NCI-H1092 (cell line): ENCODE measurements at places on chromosomes 11 and 22.

DNA sequence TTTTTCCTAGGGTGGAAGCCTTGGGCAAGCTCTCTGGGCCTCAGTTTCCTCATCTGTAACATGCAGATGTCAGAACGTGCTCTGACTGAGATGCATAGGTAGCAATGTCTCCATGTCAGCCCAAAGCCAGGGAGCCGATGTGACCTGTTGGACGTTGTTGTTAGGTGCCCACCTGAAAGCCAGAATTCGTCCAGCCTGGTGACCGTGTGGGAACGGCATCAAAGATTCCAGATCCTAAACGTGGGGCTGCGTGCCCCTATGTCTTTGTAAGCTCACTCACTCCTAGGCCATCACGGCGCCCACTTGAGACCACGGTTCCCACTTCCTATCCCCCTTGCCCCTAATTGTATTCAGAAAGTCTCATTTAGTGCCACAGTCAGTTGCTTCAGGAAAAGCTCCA, 48.2 kb downstream of the FBLN1 start:
- DNase-seq, result no peak

DNA sequence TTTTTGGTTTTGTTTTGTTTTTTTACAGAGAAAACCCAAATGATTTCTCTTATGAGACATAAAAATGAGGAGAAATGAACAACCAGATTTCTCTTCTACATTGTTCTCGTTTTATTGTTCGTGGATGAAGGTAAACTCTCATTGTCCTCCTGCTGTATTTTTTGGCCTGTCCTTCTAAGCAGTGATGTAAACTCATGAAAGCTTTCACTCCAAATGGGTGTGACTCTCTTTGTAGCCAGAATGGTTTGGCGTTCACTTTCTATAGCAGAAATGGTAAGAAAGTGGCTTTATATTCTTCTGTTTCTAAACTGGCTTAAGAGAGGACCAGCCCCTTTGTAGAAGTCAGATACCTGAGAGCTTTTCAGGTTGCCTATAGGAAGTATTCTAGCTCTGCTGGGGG, 15.5 kb upstream of the BMAL1 start:
- no peak for DNase-seq

- no peak for DNase-seq
Observed at GRCh38 chr22:45547016-45547345, 44.3 kb downstream of the FBLN1 start.

DNA sequence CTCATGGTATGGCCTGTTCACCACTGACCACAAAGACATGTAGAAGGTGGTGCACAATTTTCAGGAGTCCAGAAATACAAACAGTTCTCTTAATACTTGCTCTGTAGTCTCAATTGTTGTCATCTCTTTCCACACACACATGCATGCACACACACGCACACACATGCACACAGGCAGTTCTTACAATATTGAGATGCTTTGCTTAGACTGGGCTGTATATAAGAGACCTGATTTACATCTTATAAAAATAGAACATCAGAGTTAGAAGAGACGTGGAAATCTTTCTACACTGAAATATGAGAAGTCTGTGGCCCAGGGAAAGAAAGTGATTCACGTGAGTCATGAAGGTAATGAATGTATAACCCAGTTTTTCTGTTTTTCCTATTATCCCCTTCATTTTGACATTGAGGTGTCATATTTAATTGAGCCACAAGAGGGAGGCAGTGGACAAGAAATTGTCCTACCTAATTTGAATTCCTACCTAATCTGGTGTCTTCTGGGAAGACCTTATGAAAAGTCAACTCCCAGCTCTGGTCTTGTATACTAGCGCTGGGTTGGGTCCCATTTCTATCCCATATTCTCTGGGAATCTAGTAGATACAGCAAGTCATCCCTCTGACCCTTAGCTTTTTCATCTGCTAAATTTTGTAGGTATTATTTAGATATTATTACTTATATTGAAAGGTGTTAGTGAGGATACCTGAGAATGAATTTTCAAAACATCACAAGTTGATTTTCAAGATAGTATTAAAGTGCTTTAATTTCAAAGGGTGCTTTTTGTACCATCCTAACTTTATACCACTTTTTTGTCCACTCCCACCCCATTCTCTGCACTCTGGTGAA, 14.9 kb upstream of the MS4A4A start:
- no peak for DNase-seq

DNA sequence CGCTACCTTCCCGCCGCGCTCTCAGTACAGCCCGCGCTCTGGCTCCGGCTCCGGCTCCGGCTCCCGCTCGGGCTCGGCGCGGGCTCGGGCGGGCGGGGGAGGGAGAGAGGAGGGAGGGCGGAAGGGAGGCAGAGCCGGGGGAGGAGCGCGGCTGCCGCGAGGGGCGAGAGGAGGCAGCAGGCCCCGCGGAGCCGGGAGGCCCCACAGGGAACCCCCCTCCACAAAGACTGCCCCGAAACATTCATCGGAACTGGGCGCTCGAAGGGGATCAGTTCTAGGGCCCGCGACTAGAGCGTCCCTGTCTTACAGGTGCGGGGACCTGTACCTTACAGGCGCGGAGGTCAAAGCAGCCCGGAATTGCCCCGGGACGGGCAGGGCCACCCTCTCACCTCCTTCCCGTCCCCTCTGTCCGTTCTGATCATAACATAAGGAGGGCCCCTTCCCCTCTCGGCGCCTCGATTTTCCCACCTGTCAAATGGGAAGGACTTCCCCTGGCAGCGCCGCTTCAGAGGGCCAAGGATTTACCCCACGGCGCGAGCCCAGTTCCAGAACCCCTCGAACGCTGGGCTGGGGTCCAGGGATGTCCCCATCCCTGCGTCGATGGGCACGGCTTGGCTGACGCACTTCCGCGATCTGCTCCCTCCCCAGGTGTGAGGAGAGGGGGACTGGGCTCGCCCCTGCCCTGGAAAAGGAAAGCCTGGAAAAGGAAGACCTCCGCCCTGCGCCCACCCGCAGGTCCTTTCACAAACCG, at the start of gene SHISA8:
SHISA8 (minus strand) TSS at position 40 of the 751 bp plus-strand sequence. CDS start 407 bp downstream, outside the sequence.
- peak; percentile 54 for DNase-seq

DNA sequence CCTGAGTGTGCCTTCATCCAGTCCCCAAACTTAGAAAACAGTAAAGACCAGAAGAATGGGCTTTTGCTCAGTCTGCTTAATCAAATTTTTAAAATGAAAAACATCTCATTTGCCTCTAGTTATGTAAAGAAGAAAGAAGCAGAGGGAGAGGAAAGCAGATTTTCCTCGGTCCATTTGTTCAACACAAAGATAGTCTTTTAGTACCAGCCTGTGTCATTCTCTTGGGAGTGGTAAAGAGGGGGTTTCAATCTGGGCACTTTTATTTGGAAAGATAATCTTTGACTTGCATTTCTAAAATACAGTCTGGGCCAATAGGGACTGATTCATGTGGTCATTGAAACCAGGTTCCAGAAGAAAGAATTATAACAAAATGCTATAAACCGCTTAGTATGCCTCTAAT, 29.5 kb downstream of the KREMEN1 start:
- DNase-seq, result no peak

DNA sequence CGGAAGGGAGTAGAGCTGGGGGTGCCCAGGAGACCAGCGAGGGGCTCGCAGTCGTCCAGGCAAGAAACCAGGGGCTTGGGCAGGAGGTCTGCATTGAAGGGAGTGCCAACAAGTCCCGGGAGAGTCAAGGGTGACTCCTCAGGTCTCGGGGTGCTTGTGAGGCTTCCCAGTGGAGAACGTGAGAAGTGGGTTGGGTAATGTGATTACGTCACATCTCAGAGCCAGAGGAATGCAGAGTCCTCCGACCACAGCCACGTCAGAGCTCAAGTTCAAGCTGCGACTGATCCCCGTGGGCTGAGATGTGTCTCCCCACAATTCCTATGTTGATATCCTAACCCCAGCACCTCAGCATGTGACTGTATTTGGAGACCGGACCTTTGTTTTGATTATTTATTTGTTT, 89.7 kb upstream of the SHANK2 start:
- no peak for DNase-seq

GRCh38 chr11:952406-953385, 27.0 kb downstream of the AP2A2 start:
- no peak for DNase-seq

DNA sequence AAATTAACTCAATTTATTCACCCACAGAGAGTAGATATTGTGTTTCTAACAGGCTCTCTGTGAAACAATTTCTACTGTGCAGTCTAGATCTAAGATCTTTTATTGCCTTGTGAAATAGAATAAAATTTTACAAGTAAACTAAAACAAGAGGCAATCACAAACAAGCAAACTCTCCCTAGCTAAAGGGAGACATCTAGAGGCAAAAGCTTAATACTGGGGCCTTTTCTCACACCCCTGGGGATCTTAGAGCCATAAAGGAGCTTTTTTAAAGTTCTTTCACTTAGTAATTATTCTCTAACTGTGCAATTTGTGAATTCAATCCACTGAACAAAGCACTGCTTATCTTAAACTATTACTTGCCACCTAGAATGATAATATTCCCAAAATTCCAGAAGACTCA, 19.7 kb downstream of the ALG9 start:
- DNase-seq, result no peak

- no peak for DNase-seq
Observed at GRCh38 chr11:61954106-61954850, 4.1 kb downstream of the BEST1 start.

- DNase-seq, result no peak
Observed at GRCh38 chr22:19619144-19620009, 94.9 kb upstream of the SEPTIN5 start.

GRCh38 chr22:43168471-43169309, 17.3 kb downstream of the TSPO start:
- no peak for DNase-seq

- DNase-seq, result no peak
Observed at GRCh38 chr11:44950031-44950624, 555 bp downstream of the TP53I11 start.

- no peak for DNase-seq
Observed at GRCh38 chr22:43396321-43396933, 15.4 kb upstream of the MPPED1 start.

GRCh38 chr11:130175898-130176297, 16.3 kb downstream of the ST14 start:
- no peak for DNase-seq

DNA sequence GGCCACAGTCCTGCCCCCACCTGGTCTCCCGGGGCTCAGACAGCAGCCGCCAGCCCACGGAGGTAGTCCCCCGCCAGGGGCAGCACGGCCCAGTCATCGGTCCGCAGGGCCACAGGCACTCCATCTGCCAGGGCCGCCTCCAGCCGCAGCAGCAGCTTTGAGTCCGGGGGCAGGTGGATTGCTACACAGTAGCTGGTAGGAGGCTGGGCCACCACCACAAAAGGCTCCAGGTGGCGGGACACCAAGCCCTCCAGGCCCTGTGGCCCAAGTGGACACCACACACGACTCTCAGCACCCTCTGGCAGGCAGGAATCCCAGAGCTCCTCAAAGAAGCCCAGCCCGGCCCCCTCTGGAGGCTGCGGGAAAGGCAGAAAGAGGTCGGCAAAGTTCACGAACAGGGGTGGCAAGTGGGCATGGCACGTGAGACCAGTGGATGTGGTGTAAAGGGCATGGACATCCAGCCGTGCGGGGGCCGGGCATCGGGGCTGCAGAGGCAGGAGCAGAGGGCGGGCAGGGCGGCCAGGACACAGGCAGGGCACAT, 2.9 kb downstream of the AP5B1 start:
- no peak for DNase-seq

GRCh38 chr11:80086496-80087055, 645.7 kb upstream of the TENM4 start:
- DNase-seq, result no peak

DNA sequence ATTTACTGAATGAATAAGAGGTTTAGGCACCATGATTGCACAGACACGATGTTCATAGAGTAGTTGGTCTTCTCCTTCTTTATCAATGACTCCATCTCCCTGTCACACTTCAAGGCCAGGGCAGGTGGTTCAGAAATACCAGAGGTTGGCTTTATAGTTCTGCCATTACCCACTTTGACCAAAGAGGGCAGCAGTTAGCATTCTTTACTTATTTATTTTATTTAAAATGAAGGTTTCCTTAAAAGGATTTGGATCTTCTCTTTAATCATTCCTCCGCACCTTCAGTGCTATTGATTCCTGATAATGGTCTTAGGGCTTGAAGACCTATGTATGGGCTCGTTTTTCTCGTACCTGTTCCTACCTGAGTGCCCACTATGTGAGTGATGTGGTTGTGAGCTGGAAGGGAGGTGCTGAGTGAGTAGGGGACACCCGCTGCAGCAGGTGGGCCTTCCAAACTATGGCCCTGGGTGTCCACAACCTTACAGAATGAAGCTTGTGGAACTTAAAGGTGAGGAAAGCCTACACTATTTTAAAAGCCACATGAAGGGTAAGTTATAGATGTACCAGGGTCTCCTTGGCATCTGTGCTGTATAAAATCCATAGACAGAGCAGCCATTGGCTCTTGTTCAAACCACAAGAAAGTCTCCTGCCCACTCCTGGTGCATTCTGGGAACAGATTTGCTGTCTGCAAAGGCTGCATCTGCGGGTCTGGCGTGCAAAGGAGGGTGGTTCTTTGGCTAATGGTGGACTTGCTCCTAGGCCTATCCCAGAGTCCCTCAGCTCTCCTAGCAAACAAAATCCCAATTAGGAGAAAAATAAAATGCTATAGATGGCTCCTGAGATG, 35.0 kb downstream of the TIMP3 start:
- DNase-seq, result peak; percentile 8

DNA sequence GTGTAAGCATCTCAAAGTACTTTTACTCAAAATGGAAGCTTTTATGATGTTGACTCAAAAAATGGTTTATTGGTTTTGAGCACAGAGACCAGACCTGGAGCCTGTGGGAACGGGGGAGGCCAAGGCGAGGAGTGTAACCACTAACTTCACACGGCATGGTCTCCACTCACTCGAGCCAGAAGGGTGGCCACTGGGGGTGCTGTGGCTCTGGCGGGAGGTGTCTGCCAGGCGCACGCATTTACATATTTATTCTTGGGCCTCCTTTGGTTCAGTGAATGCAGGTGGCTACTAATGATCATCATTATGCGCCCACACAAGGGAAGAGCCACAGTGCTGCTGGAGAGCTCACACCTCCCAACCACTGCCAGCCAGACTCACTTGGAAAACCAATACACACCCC, 64.6 kb downstream of the FLRT1 start:
- DNase-seq, result peak; percentile 78

- no peak for DNase-seq
Observed at GRCh38 chr22:21666786-21667185, 974 bp downstream of the PPIL2 start.
